ENCODE measurements at places on chromosomes 7 and 10.
A peak's percentile ranks its signal among the peaks of the same experiment; 100 is the strongest.

DNA sequence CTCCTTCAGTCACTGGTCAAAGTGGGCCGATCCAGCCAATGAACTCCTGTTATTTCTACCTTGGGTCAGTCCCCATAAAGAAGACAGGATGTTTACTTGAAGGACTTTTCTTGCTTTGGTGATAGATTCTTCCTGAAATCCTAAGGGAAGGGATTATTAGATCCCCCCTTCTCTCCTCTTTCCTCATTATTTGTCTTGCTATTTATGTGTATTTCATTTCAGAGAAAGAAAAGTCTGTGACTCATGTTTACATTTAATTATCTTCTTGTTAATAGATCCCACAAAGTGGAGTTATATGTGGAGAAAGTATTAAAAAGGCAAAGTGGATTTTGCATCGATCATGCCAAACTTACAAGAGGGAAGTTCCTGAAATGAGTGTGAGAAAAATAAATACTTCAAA is 341.5 kb downstream of the PHTF2 start:
- no peak for DNase-seq

- no peak for DNase-seq
These were observed 207.9 kb downstream of the CTNNA3 start for GRCh38 chr10:67487906-67488619.

GRCh38 chr10:91521439-91521838 is 111.3 kb downstream of the HECTD2 start:
- no peak for DNase-seq

DNA sequence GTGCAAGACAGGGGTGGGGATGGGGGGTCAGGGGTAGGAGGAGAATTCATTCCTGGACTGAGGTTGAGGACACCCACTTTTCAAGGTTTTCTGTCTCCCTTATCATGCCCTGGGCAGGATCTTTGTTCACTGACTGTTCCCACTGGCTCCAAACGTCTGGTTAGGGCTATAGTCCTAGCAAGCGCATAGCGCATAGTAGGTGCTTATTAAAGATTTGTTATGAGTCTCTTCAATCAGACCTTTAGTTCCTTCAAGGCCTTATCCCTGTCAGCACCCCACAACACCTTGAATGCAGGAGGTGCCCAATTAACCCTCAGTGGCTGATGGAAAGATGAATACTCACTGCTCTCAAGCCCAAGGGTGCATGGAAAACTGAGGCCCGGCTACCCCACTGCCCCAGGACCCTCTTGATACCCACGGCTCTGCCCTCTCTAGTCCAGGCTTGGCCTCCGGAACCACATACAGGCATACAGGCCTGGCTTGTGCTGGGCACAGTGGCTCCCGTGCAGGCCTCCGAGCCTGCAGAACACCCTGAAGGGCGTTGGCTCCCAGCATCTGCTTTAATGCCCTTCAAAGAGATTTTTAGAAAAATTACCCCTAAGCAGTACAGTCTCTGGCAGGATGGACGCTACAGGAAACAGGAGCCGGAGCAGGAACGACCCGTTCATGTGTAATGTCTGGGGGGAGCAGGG is 177.7 kb downstream of the SH3PXD2A start:
- no peak for DNase-seq

DNA sequence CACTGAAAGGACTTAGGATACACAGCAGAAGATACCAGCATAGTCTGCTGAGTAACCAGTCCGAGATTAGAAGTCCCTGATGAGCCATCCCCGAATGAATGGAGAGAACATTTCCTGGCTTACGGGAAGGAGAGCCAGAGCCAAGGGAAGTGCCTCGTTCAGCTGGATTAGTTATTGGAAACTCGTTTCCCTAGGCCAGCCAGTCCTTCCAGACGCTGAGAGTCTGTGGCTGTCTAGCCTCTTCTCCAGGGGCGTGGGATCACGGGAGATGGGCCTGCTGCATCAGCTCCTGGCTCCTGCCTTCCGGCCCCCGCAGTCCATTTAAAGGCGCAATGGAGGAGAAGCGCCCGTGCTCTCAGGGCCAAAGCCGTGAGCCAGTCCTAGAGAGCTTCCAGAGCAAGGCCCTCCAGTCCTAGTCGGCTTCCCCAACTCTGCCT is 712.8 kb downstream of the PARD3 start:
- DNase-seq = no peak

- no peak for DNase-seq
These were observed 12.9 kb downstream of the CDH23 start for GRCh38 chr10:71409516-71410104.

DNA sequence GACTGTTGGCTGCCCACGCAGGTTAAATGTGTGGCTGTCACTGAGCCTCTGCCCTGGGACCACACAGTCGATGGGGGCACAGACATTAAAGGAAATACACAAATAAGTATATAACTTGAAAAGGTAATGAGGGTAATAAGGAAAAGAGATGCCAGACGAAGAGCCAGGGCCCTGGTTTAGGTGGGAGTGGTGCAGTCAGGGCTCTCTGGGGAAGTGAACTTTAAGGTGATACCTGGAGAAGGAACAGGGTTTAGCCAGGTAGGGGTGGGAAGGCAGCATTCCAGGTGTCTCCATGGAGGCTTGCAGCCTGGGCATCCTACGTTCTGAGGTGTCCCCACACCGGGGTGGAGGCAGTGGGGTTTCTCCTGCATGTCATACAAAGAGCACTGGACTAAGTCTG is 50.4 kb downstream of the UNC5B start:
- DNase-seq = no peak

GRCh38 chr7:121916211-121916610 is 43.2 kb downstream of the PTPRZ1 start:
- DNase-seq = no peak

DNA sequence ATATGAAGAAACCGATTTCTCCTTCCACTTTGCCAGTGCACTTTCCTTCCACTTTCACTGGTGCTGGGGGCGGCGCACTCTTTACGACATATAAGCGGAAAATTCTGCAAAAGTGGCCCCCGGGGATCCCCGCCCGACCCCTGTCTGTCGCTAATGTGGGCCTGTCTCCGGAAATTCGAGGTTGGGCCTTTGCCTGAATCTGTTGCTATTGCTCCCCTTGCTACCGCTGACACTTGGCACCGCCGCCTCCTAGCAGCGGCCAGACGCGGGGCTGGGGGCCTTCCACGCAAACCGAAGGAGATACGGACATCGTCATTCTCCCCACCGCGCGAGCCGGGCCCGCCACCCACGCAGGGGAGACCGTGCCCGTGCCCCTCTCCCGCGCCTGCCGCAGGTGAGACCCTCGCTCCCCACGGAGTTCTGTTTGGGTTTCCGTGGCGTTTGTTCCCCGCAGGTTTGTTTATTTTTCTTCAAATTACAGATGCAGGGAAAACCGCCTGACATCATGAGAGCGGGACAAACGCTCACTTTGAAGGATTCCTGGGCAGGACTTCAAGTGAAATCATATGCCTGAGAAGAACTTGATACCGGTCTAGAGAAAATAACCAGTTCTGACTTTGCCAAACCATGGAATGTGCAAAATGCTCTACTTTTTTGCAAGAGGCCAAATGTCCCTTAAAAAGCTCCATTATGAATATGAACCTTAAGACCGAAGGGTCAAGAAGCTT is 5.0 kb downstream of the TWIST1 start:
- no peak for DNase-seq

DNA sequence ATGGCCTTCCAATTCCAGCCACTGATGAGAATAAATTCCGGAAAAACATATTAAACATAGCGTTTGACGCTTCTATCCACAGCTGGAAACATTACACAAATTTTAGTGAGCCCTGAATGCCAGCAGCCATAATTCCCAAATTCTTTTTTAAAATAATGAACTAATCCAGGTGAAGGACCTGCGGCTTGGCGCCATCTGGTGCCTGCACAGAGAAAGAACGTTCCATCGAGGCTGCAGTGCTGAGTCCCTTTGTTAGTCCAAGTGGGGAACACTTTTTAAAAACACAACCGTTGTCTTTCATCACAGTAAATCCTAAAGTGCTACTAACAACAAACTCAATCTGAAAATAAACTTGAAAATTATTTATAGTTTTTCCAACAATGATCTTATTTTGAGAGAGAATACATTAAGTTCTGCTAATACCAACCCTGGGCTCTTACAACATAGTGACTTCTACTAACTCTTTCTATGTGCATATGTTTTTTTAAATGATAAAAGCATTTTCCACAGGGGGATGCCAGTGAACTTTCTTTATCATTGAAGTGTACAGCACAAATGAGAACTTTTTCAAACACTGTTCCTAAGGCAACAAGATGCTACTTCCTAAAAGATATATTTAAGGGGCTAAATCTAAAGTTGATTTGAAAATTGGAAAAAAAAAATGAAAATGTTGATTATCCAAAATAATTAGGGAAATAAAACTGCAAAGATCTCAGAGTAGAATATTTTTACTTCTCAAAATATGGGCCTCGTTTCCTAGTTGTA is 166.9 kb upstream of the RNF32 start:
- no peak for DNase-seq

DNA sequence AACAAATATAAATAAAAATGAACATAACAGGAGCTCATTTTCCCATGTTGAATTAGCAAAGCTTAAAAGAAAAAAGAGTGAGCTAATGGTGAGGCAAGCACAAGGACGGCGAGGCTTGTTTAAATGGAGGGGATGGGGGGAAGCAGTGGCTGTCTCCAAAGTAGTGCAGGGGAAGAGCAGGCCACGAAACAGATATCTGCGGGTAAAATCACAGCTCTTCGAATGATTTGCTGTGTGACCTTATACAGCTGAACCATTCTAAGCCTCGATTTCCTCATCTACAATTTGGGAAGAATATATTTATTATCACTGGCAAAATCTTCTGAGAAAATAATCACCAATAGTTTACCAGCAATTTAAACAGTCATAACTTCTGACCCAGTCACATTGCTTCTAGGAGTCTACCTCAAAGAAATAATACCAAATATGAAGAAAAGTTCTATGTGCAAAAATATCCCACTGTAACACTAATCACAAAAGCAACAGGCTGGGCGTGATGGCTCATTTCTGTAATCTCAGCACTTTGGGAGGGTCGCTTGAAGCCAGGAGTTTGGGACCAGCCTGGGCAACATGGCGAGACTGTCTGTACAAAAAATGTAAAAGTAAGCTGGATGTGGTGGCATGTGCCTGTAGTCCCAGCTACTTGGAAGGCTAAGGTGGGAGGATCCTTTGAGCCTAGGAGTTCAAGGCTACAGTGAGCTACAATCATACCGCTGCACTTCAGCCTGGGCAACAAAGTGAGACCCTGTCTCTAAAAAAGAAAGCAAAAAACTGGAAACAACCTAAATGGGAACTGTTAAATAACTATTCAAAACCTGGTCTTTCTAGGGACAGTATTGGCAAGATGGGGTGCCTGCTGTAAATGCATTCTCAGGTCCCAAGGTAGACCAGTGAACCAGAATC is 63.1 kb upstream of the ASAH2 start:
- DNase-seq = no peak

DNA sequence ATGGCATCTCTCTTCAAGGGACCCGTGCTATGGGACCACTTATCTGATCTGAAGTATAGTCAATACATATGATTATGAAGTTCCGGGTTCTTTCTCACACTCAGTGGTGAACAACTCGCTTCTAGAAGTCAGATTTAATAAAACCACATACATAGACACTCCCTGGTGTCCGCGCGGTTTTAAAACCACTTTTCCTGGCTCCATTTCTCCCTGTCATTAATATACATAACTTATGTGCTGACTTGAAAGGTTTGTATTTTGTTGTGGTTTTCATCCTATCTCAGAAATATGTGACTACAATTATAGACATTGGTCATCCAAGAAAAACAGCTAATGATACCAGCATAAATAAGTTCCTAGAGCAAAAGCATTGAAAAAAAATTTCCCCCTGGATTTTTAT is 34.0 kb downstream of the SVIL start:
- no peak for DNase-seq

DNA sequence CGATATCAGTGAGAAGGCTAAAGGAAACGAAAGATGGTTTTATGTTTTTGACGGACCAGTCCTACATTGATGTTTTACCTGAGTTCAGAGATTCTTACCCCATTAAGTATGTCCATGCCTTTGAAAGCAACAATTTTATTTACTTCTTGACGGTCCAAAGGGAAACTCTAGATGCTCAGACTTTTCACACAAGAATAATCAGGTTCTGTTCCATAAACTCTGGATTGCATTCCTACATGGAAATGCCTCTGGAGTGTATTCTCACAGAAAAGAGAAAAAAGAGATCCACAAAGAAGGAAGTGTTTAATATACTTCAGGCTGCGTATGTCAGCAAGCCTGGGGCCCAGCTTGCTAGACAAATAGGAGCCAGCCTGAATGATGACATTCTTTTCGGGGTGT is 27.7 kb downstream of the MET start:
- DNase-seq = no peak

DNA sequence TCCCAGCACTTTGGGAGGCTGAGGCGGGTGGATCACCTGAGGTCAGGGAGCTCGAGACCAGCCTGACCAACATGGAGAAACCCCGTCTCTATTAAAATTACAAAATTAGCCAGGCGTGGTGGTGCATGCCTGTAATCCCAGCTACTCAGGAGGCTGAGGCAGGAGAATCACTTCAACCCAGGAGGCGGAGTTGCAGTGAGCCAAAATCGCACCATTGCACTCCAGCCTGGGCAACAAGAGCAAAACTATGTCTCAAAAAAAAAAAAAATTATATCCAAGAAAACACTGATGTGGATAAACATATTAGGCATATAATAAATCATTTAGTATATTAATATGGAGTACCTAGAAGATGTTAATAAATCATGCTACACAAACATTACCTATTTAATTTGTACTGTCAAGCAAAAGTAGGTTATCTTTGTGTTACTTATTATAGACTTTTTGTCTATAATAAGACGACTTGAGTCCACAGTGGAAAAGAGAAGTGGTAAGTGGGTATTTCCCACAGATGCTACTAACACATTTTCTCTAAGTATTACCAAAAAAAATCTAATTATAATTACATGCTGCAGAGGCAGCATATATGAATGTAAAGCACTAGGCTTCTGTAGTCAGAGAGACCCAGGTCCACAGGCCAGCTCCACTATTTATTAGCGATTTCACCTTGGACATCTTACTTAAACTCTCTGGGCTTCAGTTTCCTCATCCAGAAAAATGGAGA is 34.5 kb downstream of the DNMBP start:
- no peak for DNase-seq

DNA sequence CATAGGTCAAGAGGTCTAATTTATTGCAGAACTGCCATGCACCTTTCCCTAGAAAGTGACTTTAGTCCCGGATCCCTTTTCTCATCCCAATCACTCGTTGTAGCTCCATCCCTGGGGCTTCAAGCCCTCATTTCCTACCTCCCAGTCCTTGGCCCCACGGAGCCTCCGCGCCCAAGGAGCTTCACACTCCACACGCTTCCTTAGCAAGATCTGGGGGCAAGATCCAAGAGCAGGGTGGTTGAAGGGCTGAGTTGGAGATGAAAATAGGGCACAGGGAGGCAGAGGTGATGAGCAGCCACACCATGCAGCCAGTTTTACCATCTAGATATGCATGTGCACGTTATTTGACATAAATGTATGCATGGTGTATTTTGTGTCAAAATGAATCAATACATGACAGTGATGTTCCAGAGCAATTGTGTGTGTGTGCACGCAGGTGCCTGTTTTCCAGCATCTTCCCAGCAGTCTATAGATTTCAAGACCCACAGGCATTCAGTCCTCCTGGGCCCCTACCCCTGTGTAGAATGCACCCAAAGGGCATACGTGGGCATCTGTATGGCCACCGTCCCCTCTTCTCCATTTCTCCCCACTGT is 6.0 kb upstream of the TRPV6 start:
- no peak for DNase-seq

GRCh38 chr7:116173051-116174028 is 37.0 kb upstream of the TES start:
- DNase-seq = peak; percentile 24

GRCh38 chr10:61763778-61764177 is 101.0 kb downstream of the CABCOCO1 start:
- DNase-seq = no peak

GRCh38 chr7:116530107-116530820 is 5.4 kb downstream of the CAV1 start:
- DNase-seq = no peak

- no peak for DNase-seq
These were observed 158.6 kb upstream of the PITRM1 start for GRCh38 chr10:3331187-3331586.

Data from NCI-H510A treated with DMSO at 0.1 percent for 48 hours (cell line).